ENCODE measurements at places on chromosomes 12 and 14.

DNA sequence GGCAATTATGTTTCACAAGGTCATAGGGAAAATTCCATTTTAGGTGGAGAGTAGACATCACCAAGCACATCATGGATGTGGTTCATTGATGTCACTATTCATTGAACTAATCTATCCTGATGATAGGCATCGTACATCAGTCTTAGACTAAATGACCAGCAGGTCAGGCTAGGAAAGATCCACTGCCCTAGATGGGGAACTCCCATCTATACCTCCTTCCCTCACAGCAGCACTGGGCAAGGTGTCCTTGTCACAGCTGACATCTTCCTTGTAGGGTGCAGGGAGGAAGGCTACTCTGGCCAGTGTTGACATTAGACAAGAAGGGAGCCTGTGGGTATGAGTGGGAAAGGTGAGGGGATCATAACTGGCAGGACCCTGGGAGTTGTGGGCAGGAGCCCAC, 63.8 kb upstream of the CAPRIN2 start:
- DNase-seq = no peak

GRCh38 chr12:89040146-89040964, 311.9 kb downstream of the DUSP6 start:
- peak; percentile 84 for DNase-seq

DNA sequence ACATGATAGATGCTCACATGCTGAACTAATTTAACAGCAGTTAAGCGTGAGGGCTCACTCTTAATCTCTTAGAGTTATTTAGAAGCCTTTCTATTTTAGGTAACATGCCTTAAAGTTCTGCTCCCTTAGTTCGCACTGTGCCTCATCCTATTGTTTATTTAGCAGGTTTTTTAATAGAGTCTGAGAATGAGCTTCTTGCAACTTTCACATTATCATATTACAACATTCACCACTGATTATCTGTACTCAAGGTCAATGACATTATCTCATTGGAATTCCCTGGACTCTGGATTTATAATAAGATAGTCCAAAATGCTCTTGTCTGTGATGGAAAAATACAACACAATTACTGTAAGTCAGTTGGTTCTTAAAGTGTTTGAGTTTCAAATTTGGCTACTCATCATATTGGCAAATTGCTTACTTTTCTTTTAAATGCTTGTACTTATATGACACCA, 183.6 kb upstream of the SLC38A2 start:
- DNase-seq = no peak

DNA sequence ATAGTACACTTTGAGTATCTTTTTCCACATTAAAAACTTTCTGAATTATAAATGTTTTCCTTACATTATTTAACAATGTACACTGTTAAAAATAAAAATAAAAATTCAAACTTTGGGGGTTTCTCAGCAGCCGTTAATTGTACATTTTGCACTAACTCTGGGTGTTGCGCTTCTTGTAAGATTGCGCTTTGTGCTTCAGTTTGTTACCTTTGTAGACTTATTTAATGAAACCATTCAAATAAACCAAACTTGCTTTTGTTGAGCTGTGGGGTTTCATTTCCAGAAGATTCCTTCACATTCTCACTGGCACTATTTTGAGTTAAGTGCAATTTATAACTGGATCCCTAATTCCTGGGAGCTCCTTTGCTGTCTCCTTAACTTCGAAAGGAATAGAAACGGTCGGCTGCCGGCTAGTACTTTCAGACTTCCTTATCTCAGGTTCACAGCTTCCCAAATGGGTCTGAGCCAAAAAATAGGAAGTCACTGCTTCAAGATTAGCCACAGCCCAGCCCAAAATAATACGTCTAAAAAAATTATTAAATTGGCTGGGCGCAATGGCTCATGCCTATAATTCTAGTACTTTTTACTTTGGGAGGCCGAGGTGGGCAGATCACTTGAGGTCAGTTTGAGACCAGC, 38.2 kb downstream of the RAD52 start:
- no peak for DNase-seq

DNA sequence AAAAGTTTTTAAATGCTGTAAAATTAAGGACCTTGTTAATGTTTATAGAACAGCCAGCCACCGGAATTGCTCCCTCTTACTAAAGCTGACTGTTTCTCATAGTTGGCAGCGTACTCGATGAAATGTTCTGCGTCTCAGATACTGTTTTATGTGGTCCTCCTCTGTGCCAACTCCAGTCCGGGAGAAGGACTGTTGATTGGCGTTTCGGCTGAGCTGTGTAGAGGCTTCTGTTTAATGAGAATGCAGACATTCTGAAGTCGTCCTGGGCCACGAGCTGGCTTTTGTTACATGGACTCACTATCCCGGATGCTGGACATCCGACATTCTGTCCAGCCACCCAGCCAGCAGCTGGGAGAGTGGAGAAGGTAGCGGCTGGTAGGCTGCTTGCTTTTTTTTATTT, 75.4 kb downstream of the WDR20 start:
- no peak for DNase-seq

- DNase-seq = no peak
These were observed 184.8 kb upstream of the RPH3A start for GRCh38 chr12:112606611-112607365.

DNA sequence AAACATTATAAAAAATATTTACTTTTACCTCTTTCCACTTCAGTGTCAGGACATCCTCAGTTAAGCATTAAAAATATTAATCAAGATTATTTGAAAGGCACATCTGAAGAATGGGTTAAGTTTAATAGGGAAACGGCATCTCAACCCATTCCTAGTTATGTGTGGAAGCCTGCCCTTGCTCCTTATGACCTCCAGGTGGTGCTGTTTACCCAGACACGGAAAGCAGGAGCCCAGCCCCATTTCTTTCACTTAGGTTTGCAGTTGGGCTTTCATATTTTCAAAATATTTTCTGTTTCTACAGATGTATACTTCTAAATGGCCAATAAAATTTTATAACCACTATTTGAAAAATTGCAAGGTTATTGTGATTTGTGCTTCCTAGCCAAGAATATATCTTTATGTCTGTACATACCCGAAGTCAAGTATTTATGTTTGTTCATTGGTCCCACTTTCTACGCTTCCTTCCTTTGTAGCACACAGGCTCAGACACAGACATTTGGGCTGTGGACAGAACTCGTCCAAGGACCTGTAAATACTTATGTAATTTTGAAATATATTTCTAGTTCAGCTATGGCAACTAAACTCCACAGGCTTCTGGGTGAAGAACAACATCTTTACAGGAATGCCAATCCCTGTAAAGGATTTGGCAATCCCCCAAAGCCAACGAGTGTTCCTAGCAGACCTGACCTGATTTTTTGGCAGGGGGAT, 247.1 kb downstream of the AKAP6 start:
- DNase-seq = peak; percentile 1

- no peak for DNase-seq
These were observed 12.6 kb upstream of the KRT7 start for GRCh38 chr12:52220477-52220876.

DNA sequence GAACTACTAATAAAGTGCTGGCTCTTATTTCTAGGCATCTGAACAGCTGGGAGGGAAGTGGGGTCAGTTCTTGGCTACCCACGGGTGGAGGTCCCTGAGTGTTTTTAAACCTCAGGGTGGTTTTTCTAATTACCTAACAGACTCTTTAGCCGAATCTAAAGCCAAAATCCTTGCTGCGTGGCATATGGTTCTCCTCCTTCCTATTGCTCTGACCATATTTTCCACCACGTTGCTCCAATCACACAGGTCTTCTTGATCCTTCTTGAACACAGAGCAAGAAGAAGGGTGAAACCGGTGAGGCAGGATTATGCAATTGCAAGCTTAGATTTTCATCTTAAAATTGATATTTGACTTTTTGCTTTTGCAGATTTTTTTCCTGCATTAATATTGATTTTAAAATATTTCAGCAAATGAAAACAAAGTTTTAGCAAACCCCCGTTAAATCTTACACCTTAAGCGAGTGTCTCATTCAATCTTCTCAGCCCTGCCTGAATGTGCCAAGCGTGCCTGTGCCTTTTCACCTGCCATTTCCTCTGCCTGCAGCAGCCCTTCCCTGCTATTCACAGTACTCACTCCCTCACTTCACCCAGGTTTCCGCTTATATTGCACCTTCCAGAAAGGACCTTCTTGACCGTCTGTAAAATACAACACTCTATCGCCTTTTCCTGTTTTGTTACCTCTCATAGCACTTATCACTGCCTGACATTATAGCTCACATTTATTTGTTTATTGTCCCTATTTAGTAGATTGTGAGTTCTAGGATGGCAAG, 506.0 kb downstream of the DIO2 start:
- DNase-seq = no peak

- no peak for DNase-seq
These were observed 106.8 kb downstream of the TMEM260 start for GRCh38 chr14:56686416-56686815.

DNA sequence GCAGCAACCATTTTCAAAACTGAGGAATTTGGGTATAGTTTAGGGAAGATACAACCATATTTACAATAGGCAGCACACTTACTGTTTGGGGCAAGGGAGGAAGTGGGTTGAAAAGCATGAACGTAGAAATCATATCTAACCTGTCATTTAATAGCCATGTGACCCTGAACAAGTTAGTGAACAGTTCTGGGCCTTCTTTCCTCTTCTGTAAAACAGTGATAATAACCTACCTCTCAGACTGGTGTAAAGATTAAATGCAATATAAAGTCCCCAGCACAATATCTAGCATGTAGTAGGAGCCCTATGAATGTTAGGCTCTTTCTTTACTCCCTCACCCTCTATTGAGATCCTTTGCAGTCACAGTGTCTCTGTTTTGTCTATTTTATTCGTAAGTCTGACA, 33.5 kb downstream of the A2ML1 start:
- no peak for DNase-seq

GRCh38 chr12:47828008-47828975, 8.6 kb upstream of the HDAC7 start:
- DNase-seq = no peak

- DNase-seq = no peak
These were observed 883.7 kb upstream of the TMEM132C start for GRCh38 chr12:127383281-127383680.

- DNase-seq = no peak
These were observed 22.8 kb upstream of the GARIN2 start for GRCh38 chr14:67166450-67166853.

GRCh38 chr14:58882577-58883018, 244.8 kb downstream of the DACT1 start:
- DNase-seq = no peak

DNA sequence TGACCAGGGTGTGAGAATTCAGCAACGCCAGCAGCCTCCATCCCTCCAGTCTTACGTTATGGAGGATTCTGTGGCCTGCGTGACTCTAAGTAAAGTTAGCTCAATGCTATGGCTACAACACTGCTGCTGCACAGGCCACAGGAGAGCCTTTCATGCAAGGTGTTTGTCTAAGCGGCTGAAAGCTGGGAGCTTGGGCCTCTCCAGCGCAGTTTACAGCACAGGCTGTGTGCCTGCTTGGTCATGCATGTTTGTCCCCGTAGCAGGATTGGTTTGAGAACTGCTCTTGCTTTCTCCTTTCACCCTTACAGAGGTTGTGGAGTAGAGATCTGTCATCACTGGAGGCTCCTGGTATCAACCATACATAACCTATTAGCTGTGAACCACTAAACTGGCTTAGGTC, 113.1 kb upstream of the TMCC3 start:
- no peak for DNase-seq

GRCh38 chr12:89731614-89732013, 23.0 kb upstream of the ATP2B1 start:
- no peak for DNase-seq

- DNase-seq = no peak
These were observed 180.7 kb upstream of the PRICKLE1 start for GRCh38 chr12:42770261-42770660.

DNA sequence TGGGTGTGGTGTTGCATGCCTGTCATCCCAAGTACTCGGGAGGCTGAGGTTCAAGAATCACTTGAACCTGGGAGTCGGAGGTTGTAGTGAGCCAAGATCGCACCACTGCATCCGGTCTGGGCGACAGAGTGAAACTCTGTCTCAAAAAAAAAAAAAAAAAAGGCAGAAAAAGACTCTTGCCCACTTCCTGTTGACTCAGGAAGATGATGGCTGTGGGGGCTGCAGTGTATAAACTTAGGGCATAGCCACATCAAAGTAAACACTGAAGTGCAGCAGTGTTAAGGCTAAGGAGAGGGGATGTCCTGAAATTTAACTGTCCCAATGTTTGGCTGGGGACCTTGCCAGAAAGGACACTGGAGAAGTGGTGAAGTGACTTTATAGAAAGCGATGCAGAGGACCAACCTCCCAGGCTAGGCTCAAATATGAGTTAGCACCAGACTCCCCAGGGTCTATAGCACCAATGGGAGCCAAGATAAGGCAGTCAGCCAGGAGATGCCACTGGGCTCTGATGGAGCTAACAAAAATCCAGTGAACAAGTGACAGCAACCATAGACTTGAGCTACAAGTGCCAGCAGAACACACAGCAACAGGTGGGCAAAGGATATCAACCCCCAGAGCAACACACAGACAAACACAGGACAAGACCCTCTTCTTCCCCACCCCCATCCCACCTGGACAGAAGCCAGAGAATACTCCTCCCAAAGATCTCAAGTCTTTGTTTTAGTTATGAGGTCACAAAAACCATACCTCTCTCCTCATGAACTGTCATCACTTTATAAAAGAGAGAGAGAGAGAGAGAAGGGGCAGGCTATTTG, 28.0 kb downstream of the NELL2 start:
- DNase-seq = peak; percentile 72

GRCh38 chr14:65850429-65851135, 438.1 kb downstream of the FUT8 start:
- DNase-seq = peak; percentile 74

DNA sequence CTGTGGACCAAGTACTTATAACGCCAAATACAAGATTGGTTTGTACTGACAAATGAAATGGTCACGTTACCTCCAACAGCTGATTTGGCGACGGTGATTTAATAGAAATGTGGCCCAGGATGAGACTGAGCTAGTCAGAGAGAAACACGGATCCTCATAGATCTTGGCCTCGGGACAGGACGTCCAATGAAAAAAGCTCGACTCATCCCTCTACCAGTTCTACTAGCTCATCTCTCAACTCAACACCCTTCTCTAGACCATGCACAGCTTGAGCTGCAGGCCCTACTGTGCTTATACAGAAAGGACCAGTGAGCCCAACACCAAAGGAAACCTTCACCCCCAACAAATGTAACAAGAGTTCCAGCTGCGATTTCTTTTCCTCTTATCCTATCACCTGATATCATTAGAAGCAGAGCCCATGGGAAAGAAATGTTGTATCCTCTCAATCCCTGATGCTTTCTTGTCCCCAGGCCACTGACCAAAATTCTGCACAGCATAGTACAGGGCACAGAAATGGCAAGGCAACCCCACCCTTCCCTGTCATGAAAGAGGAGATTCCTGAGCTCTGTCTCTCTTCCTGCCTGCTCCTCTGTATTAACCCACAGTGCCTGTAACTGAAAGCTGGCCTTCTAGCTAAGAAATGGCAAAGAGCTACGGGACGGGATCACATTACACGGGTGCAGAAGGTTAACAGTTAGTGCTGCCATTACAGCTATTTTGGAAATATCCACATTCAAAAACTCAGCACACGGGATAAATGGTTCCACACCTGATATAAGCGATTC, 39.2 kb downstream of the DICER1 start:
- DNase-seq = no peak

GRCh38 chr14:69667938-69668335, 56.5 kb downstream of the SUSD6 start:
- DNase-seq = no peak

- DNase-seq = no peak
These were observed 3.8 kb upstream of the ACTR10 start for GRCh38 chr14:58196198-58196597.
